ENCODE measurements at places on chromosomes 2 and 18. TPM values are rescaled to one million over a fixed set of nuclear protein-coding genes. Genes with fewer than 3 reads are reported as not detected.

RIOK3 gene
- 67.5 TPM for polyA plus RNA-seq

CD207 gene
- not detected for polyA plus RNA-seq

FAM110C gene
- polyA plus RNA-seq = 13.5 TPM

LYPD1 gene
- 66.4 TPM for polyA plus RNA-seq

AQP12B gene
- polyA plus RNA-seq = 1.5 TPM

SERPINB3 gene
- polyA plus RNA-seq = 0.17 TPM

IL1RL1 gene
- polyA plus RNA-seq = 0.69 TPM

CD226 gene
- 2.9 TPM for polyA plus RNA-seq

TXNL1 gene
- polyA plus RNA-seq = 104 TPM

HOXD13 gene
- polyA plus RNA-seq = 0.10 TPM

PAIP2B gene
- polyA plus RNA-seq = 18.5 TPM

MYO1B gene
- 126 TPM for polyA plus RNA-seq

PLEK gene
- 3.9 TPM for polyA plus RNA-seq

CCDC148 gene
- 7.2 TPM for polyA plus RNA-seq

COLEC12 gene
- polyA plus RNA-seq = 30.0 TPM

REG3A gene
- not detected for polyA plus RNA-seq

RNASEH1 gene
- 18.7 TPM for polyA plus RNA-seq

TCF4 gene
- 55.7 TPM for polyA plus RNA-seq

RPL31 gene
- 2,984 TPM for polyA plus RNA-seq

ST8SIA5 gene
- 1.1 TPM for polyA plus RNA-seq

CFC1 gene
- not detected for polyA plus RNA-seq

TTN gene
- polyA plus RNA-seq = 0.97 TPM

FOXD4L1 gene
- polyA plus RNA-seq = 0.15 TPM

DYNAP gene
- 0.04 TPM for polyA plus RNA-seq

ERICH2 gene
- polyA plus RNA-seq = 3.0 TPM

CXCR4 gene
- polyA plus RNA-seq = 53.4 TPM

TCF23 gene
- polyA plus RNA-seq = 0.59 TPM
